ENCODE measurements at places on chromosomes 3 and 15.

- DNase-seq, result no peak
Observed at GRCh38 chr15:100779331-100780207, 100.1 kb upstream of the ALDH1A3 start.

GRCh38 chr3:112557976-112558375 is 3.8 kb downstream of the ATG3 start:
- no peak for DNase-seq

DNA sequence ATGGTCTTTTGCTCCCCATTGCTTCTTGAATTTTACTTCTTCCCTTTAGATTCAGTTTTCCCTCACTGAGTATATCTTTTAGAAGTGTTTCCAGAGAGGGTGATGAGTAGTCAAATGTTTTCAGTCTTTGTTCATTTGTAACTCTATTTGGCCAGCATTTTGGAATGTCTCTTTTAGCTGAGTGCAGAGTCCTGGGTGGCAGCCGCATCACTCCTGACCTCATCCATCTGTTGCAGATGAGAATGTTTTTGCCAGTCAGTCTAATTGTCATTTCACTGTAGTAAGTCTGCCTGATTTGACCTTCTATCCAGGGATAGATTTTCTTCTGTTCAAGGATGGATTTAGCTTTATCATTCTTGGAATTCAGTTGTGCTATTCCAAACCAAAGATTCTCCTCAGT is 7.3 kb downstream of the SRPRB start:
- DNase-seq, result no peak

DNA sequence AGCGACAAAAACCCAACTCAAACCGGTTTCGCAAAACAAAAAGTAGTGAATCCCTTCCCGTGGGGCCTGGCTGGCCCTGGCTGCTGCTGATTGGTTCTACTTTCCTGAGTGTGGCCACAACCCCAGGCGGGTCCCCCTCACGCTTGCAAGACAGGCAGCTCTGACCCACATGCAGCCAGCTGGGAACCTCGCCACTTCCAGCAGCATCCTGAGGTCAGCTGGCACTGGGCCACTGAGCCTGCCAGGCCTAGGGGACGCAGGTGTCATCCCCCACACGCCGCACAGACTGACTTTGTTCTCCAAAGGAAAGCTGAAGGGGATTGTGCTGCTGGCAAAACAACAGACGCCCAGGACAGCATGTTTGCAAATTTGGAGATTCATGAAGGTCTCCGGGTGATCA is 111.1 kb downstream of the TPRA1 start:
- DNase-seq, result no peak

- no peak for DNase-seq
Observed at GRCh38 chr15:70505411-70505919, 257.9 kb downstream of the UACA start.

- no peak for DNase-seq
Observed at GRCh38 chr3:182226995-182227394, 515.3 kb downstream of the SOX2 start.

- DNase-seq, result no peak
Observed at GRCh38 chr3:158742871-158743663, 10.8 kb upstream of the RARRES1 start.

GRCh38 chr3:122794779-122795673 is at the start of gene SLC49A4:
Gene SLC49A4 (plus strand): TSS chr3:122795069. CDS start chr3:122795193, 124 bp downstream.
- peak; percentile 56 for DNase-seq

DNA sequence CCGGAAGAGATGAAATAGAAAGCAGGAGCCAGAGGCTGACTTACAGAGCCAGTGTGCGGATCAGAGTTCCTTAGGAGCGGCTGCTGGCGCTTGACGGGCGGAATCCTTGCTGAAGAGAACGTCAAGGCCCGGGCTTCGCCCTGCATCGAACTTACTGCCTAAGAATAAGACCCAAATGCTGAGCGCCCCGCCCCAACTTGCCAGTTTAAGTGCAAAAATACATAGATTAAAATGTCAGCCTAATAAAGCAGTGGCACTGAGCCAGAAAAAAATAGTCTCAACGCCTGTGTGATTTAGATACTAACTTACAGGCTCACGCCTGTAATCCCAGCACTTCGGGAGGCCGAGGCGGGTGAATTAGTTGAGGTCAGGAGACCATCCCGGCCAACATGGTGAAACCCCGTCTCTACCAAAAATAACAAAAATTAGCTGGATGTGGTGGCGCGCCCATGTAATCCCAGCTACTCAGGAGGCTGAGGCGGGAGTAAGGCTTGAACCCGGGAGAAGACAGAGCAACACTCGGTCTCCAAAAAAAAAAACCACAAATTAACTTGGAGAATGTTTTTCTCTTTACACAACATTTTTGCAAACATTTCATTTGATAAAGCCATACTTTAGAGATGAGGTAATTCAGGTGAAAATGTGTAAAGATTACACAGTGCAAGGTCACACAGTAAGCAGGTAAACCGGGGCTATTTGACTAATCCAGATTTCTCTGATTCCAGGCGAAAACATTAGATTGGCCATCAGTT is 1.2 kb upstream of the UBP1 start:
- no peak for DNase-seq

DNA sequence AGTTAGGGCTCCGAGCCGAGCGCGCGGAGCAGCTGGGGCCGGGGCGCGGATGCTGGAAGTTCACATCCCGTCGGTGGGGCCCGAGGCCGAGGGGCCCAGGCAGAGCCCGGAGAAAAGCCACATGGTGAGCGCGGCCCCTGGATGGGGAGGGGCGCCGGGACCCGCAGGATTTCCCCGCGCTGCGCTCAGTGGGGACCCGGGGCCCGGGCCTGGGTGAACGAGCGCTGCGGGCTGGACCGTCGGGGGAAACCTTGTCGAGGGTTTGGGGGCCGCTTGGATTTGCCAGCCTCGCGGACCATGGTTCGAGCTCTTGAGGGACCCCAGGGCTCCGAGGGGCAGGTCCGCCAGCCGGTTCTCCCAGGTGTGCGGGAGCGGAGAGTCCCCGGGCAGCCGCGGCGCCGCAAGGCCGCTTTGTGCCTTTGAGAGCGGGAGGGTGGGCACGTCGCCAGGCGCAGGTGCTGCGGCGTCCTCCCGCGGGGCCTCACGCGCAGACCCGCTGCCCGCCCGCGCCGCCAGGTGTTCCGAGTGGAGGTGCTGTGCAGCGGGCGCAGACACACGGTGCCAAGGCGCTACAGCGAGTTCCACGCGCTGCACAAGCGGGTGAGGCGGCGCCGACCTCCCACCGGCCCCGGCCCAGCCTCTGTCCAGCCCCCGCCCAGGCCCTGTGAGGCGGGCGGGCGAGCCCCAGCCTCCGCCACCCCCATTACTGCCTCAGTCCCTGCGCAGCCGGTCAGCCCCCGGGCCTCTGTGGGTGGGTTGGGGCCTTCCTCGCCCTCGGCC is at the start of gene SNX22:
TSS of gene SNX22 (plus strand) at position 5 of the 780 bp plus-strand sequence. CDS start at position 50, 45 bp downstream.
- DNase-seq, result no peak
